ENCODE measurements at places on chromosomes 11 and 22.
A peak's percentile ranks its signal among the peaks of the same experiment; 100 is the strongest.

DNA sequence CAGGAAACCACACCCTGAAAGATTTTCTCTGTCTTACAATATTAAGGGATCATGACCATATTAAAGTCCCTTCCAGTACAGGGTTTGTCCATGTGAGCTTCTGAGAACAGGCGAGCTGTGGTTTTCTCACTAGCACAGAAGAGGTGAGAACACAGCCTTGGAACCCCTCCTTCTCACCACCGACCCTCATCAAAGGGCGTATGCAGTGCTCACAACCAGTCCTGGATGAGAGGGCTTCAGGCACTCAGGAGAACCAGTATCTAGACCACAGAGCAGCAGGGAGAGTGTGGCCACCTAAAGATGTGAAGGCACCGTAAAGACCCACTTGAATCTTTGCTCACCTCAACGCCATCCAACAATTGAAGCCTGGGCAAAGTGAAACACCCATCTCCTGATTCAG, 397.0 kb downstream of the ETS1 start:
- DNase-seq = no peak

- DNase-seq = no peak
These were observed 51.3 kb downstream of the KIRREL3 start for GRCh38 chr11:126949066-126949891.

GRCh38 chr11:65912845-65913244, 6.0 kb downstream of the C11orf68 start:
- DNase-seq = no peak

DNA sequence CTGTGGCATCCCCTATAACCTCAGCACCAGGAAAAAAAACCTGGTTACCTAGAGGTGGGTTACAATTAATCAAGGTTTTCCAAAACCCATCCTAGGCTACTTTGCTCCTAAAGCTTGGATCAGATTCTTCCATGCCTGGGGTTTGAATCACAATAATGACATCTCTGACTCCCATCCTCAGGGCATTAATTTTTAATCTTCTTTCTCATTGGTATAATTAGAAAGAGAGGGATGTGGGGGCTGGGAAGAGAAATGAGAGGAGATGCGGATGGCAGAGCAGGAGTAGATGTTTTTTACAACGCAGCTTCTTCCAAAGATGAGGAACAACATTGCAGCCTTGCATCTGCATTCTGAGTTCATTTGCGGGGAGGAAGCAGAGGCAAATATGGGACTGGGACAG, 117.2 kb upstream of the E2F8 start:
- DNase-seq = no peak

DNA sequence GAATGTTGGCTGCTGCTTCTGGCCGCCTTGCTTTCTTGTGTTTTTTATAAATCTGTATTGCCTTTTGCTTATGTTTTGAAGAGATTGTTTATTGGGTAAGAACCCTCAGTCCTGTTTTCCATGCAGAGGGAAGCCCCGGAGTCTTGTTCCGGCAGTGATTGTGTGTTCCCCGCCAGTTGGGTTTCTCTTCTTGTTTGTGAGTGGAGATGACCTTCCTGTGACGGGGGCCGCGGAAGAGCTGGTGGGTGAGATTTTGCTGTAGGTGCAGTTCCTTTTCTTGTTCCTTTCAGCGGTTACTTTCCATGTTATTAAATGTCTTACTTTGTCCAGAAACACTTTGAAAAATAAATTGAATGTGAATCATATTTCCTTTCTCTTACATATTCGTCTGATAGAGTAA, 8.3 kb downstream of the TBC1D22A start:
- DNase-seq = no peak

- peak; percentile 25 for DNase-seq
These were observed 19.6 kb downstream of the MACROD1 start for GRCh38 chr11:64146036-64146955.

DNA sequence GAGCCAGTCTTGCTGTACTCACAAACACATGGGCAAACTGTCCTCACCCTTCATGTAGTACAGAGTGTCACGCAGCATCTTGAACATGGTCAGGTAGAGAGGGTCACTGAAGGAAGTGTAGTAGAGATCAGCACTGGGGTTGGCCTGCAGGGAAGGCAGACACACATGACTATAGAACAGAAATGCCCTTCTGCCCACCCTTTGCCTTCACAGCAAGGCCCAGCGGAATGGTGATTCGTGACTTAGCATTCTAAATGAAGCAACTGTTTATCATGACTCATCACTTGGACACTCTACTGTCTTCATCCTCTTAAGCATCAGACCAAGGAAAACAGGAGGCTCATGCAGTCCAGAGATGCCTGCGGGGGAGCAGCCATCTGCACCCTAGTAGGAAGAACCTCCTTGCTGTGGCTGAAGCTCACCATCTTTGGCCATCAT, 33.4 kb downstream of the SERPIND1 start:
- no peak for DNase-seq

- no peak for DNase-seq
These were observed 818.6 kb downstream of the FAM181B start for GRCh38 chr11:81915045-81915444.

- DNase-seq = no peak
These were observed 8.4 kb upstream of the CSNK1E start for GRCh38 chr22:38325587-38325986.

DNA sequence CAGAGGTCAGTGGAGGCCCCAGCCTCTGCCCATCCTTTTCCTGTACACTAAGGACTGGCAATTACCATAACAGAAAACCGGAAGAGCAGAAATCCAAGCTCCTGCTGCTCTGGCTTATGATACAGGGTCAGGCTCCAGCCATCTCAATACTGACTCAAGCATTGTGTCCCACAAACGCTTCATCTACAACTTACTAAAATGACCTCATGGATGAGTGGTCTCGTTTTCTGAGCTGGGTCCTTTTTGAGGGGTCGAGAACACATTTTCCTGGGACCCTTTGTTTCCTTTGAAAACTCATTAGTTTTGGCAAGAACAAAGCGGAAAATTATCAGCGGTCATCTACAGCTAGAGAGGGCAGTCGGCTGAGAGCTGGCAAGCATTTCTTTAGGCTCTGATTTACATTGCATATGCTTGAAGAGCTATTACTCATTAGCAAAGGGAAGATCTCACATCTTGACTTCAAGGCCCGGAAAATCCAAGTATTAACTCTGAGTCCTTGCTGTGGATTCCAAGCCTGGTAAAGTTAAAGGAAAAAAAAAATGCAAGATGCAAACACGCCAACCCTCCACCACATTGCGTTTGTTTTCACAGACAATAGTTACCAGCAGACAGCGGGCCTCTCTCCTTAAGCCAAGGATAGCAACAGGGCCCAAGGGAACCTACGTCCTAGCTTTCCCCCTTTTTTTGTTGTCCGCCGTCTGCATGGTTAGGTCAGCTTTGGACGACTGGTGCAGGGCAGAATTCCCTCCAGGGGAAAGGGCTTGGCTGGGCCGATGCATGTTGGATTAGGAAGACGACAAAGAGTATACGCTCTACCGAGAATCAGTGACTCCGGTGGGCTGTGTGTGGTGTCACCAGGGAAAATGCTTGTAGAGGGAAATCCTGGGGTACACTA, 1.8 kb downstream of the TESMIN start:
- DNase-seq = no peak

GRCh38 chr11:2952290-2952689, 23.1 kb upstream of the PHLDA2 start:
- DNase-seq = no peak

DNA sequence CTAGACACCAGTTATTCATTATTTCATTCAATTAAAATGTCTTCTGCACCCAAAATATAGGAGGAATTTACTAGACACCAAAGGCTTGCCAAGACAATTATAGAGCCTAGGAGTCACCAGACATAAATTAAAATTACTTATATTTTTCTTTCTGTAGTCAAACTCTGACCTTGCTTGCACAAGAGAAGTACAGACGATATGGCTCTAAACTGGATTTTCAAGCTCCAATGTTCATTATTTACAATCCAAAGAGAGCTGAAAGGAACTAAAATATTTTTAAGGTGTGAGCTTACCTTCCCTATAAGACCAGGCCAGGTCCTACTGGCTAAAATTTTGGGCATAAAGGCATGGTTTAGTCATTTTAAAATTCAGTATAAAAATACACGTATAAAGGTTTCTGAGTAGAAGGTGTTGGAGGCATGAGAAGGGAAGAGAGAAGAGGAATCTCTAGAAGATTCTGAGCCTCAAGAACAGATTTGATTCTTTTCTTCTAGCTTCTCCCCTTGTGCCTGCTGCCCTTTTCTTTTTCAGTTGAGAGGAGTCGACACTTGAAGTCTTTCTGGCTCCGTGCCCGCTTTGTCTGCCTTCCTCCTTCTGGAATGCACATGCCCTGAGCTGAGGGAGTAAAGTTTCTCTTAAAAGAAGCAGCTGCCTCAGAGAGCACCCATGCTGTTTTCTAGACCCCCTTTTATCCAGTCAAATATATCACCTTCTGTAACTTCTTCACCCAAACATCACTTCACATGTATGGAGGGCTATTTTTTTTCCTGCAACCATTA, 13.5 kb downstream of the C11orf97 start:
- no peak for DNase-seq

GRCh38 chr11:11732116-11732515, 109.7 kb upstream of the USP47 start:
- no peak for DNase-seq

DNA sequence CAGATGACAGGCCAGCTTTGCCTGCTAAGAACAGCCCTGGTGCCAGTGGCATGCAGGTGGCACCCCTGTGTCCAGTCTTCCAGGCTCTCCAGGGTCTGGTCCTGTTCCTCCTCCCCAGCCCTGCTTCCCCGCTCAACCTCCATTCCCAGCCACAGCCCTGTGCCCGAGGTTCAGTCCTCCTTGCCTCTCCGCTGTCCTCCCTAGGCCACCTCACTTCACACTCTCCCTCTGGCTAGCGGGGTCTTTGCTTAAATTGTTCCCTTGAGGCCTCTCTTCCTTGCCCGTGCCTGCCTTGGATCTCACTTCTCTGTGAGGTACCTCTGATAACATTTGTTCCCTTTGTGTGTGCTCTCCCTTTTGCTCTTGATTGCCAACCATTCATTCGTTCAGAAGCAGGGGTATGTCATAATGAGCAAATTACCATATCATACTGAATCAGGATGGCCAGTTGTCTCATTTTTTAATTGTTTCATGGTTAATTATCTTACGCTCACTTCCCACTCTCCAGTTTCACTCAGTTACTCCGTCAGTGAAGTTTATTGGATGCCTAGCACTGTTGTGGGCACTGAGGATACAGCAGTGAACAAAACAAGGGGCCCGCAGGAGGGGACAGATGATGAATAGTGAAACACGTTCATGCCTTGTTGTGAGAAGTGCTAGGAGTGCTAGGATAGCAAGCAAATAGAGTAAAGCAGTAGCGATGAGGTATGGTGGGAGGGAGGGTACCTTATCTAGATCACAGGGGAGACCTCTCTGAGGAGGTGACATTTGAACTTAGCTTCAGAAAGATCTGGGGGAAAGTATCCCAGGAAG, 7.4 kb downstream of the BMAL1 start:
- DNase-seq = no peak

DNA sequence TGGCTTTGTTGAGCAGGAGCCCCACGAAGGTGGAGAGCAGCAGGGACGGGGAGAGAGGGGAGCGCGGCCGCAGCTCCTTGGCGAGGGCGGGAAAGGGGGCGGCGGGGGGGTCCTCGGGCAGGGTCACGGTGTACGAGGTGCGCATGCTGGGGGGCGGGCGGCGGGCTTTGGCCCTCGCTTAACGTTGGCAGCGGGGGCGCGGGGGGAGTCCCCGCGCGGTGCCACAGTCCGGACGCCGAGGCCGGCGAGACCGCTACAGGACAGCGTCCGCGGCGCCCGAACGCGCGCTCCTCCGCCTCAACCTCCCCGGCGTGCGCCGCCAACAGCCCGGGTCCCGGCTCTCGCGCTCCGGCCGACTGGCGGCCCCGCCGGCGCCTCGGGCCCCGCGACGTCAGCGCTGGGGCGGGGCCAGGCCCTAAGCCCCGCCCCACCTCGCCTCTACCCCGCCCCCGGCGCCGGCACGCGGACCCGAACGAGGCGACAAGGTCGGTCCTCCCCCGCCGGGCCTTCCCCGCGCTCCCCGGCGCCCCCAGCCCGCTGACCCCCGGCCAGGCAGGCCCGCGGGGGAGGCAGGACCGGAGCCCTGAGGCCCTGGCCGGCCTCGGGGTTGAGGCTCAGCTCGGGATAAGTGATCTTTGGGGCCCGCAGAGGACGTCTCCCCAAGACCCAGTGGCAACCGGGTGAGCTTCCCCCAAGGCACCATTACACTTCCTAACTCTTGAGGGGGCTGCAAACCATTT, 17.5 kb downstream of the USP2 start:
- DNase-seq = peak; percentile 28

- DNase-seq = no peak
These were observed 117.3 kb upstream of the CTSC start for GRCh38 chr11:88454881-88455280.

DNA sequence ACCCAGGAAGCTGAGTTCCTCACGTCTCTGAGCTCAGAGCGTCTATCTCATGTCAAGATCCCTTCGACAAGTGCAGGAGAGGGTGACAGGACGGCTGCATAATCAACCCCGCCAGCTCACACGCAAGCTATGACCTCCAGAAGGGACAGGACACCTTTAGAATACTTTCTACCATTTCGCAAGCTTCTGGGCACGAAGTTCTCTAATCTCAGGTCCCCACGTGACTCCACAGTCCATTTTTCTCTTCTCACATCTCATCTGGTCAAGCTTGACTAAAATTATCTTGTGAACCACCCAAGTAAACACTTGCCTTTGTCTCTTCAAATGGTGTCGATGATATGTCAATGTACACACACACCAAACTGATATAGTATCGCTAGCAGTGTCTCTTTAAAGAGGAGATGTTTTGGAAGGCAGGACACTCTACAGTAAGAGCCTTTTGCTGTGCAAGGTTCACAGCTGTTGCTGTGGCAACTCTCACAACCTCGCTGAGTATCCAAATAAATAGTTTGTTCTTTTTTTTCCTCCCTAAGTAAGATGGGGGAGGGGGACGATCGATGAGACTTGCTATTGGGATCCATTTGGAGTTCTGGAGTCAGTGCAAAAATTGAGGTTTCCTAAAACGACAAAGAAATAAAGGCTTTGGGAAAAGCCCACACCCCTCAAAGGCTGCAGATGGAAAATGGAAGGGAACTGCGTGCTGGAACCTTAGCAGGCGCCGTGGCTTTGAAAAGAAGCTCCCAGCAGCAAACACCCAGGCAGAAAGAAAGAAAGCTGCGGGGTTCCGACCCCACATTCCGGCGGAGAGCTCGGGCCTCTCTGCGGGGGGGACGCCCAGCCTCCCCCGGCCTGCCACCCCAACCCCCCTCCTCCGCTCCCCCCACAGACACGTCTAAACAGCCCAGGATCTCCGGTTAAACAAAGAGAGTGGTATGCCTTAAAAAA, 215.4 kb upstream of the UBASH3B start:
- DNase-seq = no peak

- no peak for DNase-seq
These were observed 2.8 kb downstream of the SIAE start for GRCh38 chr11:124670732-124671131.

DNA sequence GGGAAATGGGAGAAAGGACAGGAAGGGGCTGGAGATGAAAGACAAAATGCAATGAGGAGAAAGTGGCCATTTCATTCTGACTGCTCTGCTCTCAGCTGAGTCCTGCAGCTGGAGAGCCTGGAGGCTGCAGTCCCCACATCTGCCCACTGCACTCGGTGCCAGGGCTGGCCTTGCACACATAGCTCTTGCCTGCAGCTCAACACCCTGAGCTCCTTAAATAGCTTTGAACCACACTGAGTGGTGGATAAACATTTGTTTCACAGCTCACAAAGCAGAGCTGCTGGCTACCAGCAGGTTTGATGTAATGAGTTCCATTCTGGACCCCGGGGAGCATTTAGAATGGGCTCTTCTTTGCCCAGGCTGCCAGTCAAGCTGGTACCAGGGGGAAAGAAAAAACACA, 426.1 kb upstream of the CADM1 start:
- DNase-seq = no peak

- DNase-seq = no peak
These were observed 34.6 kb upstream of the GNAZ start for GRCh38 chr22:23035557-23036277.

- DNase-seq = no peak
These were observed 68.5 kb upstream of the PITPNB start for GRCh38 chr22:27987557-27987956.
